ENCODE measurements at places on chromosomes 1 and 21.

- no peak for DNase-seq
These were observed 4.4 kb downstream of the FOXD3 start for GRCh38 chr1:63326473-63327380.

DNA sequence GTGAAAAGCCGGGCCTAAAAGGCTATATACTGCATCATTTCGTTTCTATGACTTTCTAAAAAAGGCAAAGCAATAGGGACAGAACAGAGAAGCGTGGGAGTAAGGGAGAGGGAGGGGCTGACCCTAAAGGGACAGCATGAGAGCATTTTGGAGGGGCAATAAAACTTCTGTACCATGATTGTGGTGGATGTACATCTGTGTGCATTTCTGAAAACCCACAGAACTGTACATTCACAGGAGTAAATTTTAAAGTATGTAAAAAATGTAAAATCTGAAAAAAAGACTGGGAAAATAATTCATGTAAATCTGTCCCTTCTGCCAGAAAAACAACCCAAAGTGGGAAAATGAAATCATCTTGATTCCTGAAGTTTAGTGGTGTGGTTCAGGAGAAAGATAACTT, 235.4 kb downstream of the CENPF start:
- no peak for DNase-seq

DNA sequence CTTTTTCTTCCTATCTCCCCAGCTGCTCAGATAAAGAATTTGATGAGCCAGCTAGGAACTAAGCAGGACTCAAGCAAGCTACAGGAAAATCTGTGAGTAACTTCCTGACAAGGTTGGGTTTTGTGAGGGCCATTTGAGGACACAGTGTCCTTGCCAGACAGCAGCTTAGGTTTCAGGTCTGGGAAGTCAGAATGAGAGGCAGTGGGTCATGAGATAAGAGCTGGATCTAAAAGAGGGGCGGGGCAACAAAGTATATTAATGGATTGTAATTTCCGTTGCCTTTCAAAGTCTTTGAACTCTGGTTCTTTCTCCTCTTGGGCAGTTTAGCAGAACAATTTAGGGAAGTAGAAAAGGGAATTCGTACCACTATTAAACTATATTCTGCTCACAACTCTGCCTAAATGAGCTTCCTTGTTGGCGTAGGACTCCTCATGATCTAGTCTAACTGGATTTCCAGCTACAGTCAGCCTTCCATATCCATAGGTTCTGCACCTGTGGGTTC, 16.6 kb downstream of the STX12 start:
- no peak for DNase-seq

- no peak for DNase-seq
These were observed 154.1 kb downstream of the ADSS2 start for GRCh38 chr1:244297616-244298015.

- no peak for DNase-seq
These were observed 13.1 kb downstream of the ZP4 start for GRCh38 chr1:237877631-237878030.

- DNase-seq = no peak
These were observed 154.1 kb downstream of the HIVEP3 start for GRCh38 chr1:41764656-41765055.

GRCh38 chr1:199101635-199102034, 462.8 kb downstream of the PTPRC start:
- DNase-seq = no peak

- no peak for DNase-seq
These were observed 5.4 kb upstream of the GJA8 start for GRCh38 chr1:147897029-147897752.

DNA sequence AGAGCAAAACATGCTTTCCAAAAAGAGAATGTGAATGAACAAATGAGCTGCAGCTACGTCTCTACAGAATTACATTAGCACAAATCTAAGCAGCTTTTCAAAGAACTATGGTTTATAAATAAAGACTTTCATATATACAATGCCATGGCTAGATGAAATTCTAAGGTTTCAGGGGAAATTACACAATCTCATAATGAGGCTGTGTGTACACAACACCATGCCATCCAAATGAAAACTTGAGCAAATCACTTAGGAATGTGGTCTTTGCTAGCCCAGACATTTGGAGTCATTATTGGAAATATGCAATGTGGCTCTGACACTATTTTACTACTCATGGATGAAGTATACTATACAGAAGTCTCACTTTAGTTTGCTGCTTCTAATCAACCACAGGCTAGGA, 37.5 kb downstream of the SPAG17 start:
- peak; percentile 56 for DNase-seq

- DNase-seq = no peak
These were observed 428 bp downstream of the POGZ start for GRCh38 chr1:151458802-151459330.

GRCh38 chr1:57719274-57719673, 295.4 kb upstream of the DAB1 start:
- DNase-seq = no peak

GRCh38 chr1:67780637-67781036, 52.6 kb downstream of the GNG12 start:
- no peak for DNase-seq

DNA sequence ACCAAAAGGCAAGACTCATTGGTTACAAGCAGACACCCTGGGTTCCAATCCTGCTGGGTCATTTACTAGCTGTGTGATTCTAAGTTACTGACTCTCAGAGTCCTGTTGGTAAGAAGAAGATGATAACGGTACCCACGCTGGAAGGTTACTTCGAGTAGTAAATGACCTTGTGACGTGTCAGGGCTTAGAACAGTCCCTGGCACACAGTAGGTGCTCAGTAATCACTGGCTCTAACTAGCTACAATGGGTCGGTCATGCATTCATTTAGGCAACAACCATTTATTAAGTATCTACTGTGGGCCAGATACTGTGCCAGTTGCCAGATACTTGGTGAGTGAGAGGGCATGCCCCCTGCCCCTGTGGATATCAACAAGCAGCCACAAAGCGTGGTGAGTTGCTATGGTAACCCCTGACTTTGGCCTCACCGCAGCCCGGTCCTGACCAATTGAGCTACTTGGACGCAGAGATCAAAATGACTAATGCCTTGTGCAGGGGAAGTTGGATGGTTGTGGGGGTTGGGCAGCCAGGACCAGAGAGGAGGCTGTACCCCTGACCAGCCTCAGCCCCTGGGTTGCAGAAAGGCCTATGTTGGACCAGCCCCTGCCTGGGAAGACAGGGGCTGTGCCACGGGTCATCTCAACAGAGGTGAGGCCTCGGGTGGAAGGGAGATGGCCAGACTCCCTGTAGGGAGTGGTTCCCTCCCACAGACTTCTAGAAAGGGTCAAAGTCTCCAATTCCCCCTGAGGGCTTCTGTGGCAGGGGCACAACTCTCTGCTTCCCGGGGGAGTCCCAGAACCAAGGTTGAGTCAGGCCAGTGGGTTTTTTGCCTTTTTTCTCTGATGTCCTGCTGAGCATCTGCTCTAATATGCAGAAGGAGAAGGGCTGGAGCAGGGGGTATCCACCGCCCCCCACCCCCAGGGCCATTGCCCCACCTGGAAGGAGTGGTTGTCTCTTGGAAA, 16.0 kb downstream of the DHRS3 start:
- DNase-seq = peak; percentile 62

GRCh38 chr1:216356945-216357344, 66.3 kb downstream of the USH2A start:
- DNase-seq = no peak

GRCh38 chr1:37354876-37355650, 119.3 kb upstream of the ZC3H12A start:
- DNase-seq = no peak

- DNase-seq = no peak
These were observed 35.9 kb upstream of the RD3 start for GRCh38 chr1:211527888-211528287.

- DNase-seq = no peak
These were observed 15.1 kb upstream of the JUN start for GRCh38 chr1:58798910-58799442.

DNA sequence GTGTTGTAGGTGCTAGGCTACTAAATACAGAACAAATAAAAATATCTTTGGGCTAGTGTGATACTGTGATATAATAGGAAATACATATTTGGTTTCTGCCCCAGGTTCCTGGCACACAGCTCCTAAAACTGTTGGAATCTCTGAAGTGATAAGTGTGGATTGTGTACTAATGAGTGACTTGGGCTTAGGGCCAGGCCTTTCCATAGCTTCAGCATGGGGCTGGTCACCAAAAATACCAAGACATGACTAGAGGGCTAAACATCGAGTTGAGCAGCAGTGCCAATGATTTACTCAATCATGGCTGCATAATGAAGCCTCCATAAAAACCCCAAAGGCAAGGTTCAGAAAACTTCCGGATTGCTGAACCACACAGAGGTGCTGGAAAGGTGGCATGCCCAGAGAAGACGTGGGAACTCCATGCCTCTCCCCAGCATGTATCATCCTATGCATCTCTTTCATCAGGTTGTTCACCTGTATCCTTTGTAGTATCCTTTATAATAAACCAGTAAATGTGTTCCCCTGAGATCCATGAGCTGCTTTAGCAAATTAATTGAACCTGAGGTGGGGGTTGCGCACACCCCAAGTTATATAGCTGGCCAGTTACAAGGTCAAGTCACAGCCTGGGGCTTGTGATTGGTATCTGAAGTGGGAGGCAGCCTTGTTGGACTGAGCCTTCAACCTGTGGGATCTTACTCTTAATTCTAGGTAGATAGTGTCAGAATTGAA, 51.6 kb downstream of the ZMYM4 start:
- no peak for DNase-seq

GRCh38 chr1:211635597-211636205, 39.7 kb downstream of the NEK2 start:
- DNase-seq = no peak

GRCh38 chr1:37477946-37478345, 3.6 kb downstream of the ZC3H12A start:
- DNase-seq = no peak

DNA sequence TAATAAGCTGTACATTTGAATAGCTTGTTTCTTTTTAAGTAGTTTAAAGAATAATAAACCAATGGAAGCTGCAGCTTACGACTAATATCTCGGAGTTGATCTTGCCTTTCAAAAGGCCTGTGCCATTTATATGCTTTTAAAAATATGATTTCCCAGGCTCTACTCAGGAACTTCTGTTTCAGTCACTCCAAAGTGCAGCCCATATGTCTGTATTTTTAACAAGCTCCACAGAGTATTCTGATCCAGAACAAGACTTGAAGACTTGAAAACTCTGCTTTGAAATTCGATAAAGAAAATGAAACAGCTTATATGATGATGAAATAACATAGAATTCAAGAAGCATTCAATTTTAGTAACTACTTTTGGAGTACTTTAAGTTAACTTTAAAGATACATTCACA, 79.1 kb upstream of the PLPPR4 start:
- no peak for DNase-seq

DNA sequence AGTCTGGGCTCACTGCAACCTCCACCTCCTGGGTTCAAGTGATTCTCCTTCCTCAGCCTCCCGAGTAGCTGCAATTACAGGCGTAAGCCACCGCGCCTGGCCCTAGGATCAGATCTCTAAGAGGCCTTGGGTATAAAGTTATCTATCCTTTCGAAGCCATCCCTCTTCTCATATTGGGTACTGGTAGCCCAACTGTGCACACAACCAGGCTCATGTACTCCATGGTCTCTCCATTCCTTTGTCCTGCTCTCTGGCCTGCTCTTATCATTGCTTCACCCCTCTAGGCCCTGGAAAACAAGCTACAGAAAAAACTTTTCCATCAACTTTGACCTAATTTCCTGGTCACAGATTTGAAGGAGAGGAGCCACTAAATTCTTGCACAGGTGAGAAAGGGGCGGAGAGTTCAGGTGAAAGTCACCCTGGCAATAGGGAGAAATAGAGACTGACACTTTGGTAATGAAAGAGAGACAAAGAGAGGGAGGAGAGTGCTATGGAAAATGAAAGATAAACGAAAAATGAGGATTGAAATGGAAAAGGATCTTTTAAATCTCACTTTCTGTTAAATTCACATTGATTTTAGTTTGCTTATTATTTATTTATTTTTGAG, 6.0 kb downstream of the TXNIP start:
- DNase-seq = no peak

- no peak for DNase-seq
These were observed 48.2 kb upstream of the LRP8 start for GRCh38 chr1:53376041-53376461.

DNA sequence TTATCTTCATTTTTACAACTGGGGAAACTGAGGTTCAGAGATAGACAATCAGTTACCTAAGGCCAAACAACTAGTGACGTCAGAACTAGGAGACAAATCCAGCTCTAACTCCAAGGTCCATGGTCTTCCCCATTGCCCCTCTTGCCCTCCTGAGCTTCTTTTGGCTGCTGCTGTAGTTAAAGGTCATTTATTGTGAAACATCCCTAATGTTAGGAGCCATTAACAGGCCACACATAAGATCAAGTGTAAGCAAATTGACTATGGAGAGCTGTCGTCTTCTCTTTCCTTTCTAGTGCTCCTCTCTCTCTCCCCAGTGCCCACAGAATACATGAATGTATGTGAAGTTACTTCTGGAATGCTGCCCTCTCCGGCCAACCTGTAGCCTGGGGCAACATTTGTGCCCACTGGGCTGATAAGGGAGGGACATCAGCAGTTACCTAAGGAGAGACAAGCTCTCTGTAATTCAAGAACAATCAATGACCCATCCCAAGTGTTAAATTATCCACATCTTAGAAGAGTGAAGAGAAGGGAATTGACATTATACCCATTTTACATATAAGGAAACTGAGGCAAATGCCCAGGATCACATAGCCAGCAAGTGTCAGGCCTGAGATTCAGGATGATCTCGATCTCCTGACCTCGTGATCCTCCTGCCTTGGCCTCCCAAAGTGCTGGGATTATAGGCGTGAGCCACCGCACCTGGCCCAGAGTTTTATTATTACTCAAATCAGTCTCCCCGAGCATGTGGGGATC, 40.1 kb downstream of the PTAFR start:
- no peak for DNase-seq

DNA sequence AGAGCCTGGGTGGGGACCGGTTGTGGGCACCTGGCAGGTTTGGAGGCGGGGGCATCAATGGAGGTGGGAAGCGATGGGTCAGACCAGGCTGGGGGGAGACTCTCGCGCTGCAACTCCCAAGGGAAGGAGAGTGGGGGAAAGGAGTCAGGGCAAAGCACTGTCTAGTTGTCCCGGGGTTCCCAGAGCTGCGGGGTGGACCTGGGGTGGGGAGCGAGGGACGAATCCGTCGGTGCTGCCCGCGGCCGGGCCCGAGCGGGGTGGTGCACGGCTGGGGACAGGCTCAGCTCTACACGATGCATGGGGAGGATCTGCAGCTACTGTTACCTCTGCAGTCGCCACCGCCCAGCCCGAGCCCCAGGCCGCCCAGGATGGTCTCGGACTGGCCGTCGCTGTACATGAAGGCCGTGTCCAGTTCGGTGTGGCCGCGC, 427 bp downstream of the AKR7A2 start:
- no peak for DNase-seq

- DNase-seq = peak; percentile 89
These were observed 23.4 kb upstream of the ADARB1 start for GRCh38 chr21:45050797-45051489.

- DNase-seq = peak; percentile 50
These were observed 19.5 kb downstream of the USP24 start for GRCh38 chr1:55195521-55196233.
